ENCODE measurements at places on chromosomes 11 and 22.

DNA sequence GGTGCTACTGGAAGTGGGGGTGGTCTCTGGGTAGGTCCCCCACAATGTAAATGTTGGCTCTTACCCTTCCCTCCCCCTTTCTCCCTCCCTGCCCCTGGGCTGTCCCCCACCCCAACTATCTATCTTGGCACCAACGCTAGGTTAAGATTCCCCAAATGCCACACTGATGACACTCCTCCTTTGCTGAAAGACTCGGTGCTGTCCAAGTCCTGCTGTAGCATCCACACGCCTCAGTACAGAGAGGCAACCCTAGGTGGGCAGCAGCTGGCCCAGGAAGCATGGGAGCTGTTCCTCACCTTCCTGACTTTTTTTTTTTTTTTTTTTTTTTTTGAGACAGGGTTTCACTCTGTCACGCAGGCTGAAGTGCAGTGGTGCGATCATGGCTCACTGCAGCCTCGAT lies 3.4 kb upstream of the KCTD17 start:
- no peak for DNase-seq

GRCh38 chr11:66220566-66220935 lies 47.9 kb upstream of the RAB1B start:
- no peak for DNase-seq

DNA sequence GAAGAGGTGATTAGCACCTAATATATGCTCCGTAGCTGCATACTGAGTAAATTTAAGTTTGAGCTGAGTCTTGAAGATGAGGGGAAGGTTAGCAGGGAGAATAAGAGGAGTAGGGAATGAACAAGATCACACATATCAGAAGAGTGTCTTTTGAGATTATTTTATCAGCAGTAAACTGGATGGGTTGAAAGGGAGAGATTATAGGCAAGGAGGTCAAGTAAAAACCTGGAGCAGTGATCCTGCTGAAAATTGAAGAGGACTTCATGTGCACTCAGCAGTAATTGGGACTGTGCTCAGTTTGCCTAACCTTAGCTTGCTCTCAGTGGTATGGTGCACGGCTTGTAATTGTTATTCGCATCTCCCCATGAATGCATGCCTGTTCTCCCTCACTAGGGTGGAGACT lies 79.5 kb upstream of the PICALM start:
- no peak for DNase-seq

DNA sequence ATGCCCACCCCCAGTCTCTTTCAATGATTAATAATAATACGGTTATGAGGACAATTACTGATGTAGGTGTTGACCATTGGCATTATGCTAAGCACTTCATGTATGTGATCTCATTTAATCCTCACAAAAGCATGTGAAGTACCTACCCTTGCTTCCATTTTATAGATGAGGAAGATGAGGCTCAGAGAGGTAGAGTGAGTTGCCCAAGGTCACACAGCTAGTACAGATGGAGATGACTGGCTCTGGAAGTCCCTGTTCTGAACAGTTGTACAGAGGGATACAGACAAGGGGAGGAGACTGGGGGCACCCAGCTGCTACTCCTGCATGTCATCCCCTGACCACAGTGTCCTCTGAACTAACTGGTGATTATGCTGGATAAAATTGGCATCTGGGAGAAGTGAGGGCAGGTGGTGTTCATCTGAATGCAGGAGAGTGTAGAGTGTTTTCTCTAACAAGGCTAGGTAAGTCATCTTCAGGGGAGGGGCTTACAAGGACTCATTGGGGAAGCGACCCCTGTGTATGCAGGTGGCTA lies 43.2 kb downstream of the KIAA1671 start:
- no peak for DNase-seq

- DNase-seq, result no peak
These were observed 104.8 kb downstream of the ARHGAP42 start for GRCh38 chr11:100791860-100792259.

- DNase-seq, result no peak
These were observed 122.6 kb downstream of the IGLL1 start for GRCh38 chr22:23457380-23457985.

DNA sequence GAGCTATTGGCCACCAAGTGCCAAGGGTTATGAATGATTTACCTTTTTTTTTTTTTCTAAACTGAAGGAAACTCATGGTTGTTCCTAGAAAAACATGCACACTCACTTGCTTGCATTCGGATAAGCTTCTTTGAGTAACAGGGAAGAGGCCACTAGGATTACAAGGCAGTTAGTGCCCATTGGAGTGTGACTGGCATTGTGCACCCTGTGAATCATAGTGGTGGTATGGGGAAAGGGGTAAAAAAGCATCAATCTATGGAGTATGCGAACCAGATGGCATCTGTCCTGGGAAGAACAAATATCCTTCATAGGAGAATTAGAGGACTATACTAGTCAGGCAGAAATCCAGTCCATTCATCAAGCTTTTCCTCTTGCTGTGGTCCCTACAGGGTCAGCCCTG lies 24.2 kb downstream of the CD44 start:
- no peak for DNase-seq

DNA sequence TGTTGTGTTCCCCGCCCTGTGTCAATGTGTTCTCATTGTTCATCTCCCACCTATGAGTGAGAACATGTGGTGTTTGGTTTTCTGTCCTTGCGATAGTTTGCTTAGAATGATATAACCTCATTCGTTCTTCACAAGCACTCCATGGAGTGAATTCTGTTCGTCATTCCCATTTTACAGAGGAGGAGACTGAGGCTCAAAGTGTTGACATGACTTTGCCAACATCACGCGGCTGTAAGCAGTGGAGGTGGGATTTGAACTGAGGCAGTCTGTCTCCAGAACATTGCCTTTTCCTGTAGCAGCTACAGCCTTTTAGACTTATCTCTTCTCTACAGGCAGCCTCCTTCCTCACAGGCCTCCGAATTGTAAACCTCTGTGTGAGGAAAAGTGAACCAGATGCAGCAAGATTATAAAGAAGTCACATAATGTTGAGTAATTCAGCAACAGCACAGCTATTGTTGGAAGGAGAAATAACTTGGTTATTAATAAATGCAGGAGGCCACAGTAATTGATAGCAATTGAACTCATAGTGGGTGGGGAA lies 74.6 kb downstream of the MYO18B start:
- no peak for DNase-seq

DNA sequence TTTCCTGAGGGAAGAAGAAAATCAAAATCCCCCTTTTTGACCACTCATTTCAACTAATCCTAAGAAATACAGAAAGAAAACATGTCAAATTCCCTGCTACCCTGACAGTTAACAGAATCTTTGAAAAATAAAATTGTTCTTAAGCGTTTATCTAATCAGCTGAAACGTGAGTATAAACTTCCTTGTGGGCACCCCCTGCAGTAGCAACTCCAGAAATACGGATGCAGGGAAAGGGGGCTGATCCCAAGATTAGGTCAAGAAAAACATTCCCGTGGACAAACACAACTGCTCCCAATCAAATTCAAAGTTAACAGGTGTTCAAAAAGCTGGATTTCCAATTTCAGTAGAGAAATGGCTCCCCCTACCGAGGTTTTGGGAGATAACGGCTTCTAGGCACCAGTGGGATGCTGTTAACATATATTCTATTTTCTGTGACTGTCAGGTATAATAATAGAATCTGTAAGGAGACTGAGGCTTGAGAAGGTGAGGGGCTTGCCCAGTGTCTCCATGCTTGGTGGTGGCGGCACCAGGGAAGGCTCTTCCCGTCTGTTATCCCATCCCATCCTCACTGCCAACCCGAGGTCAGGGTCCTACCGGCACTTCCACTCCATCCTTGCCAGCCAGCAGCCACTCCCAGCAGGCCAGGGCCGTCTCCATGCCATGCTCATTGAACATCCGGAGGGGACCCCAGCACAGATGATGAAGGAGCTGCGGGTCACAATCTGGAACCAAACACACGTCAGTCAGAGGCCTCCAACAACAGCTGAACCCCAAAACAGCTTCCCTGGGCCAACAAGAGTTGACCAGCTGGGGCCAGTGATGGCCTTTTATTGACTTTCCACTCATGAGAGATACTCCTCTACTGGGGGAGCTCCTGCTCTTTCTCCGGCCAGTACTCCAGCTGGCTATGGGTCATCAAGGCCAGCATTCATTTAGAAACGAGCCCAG lies 32.0 kb upstream of the SERPIND1 start:
- DNase-seq, result peak; percentile 16

DNA sequence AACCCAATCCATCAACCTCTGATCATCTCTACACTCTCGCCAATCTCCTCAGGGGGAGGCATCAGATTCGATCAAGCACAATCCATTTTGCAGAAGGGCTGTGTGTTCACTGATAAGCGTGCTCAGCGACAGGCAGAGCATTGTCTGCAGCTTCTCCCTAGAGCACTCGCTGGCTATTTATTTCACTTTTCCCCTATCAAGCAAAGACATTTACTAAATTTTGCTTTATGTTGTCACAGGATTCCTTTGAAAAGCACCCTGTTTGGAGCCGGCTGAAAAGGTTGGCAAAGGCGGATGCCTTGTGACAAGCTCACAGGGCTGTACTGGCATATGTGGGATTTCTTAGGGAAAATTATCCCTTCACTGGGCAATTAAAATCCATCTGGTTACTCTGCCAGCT lies 1381.5 kb upstream of the TENM4 start:
- DNase-seq, result no peak

DNA sequence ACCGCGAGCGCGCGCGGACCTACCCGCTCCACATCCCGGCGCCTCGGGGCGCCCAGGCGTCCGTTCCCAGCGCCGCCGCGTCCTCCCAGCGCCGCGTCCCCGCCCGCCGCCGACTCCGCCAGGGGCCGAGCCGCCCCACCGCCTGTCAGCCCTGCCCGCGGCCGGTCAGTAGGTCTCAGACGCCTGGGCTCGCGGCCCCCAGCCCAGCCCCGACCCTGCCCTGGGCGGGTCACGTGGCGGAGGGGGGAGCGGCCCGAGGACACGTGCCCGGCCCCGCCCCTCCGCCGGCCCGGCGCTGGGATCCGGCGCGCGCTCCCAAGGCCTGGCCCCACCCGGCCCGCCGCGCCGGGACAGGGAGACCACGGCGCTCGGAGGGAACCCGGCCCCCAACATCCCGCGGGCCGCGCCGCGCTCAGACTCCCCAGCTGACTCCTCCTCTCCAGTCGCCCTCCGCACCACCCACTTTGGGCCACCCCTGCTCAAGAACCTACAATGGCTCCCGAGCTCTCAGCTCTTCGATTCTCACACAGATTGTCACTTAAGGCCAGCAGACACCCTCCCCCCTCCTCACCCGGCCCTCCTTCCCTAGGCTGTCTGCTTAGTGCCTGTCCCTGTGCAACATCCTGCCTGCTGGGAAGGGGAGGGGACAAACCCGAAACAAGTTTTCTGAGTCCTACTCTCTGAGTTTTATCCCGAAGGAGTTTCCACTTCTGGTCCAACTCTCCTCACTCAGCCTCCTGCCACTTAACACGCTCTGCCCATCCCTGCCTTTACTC lies at the start of gene RAB3IL1:
Gene RAB3IL1 (minus strand): TSS at position 233 of the 776 bp plus-strand sequence. CDS start 199 bp downstream, at position 34.
- DNase-seq, result no peak

GRCh38 chr11:47408598-47409439 lies 429 bp downstream of the SLC39A13 start:
- DNase-seq, result peak; percentile 23

Data from naive thymus-derived CD4-positive, alpha-beta T cell (primary cell).